ENCODE measurements at places on chromosomes 6 and 20. TPM values are rescaled to one million over a fixed set of nuclear protein-coding genes. Genes with fewer than 3 reads are reported as not detected.

GLP1R gene
- total RNA-seq = not detected

SLC26A8 gene
- not detected for total RNA-seq

GPRC6A gene
- total RNA-seq = not detected

FAM209A gene
- total RNA-seq = 2.4 TPM

HTR1E gene
- total RNA-seq = not detected

ABHD16B gene
- not detected for total RNA-seq

KIFC1 gene
- 109 TPM for total RNA-seq

TBX18 gene
- total RNA-seq = not detected

RRAGD gene
- total RNA-seq = 10.8 TPM

THEMIS gene
- total RNA-seq = 85.0 TPM

PDYN gene
- not detected for total RNA-seq

FOXF2 gene
- total RNA-seq = not detected

ADGRF5 gene
- not detected for total RNA-seq

PRIM2 gene
- 27.1 TPM for total RNA-seq

GUCA1A gene
- not detected for total RNA-seq

NFKBIE gene
- 14.3 TPM for total RNA-seq

WFDC2 gene
- total RNA-seq = not detected

ZNF451 gene
- total RNA-seq = 64.6 TPM

ZNF334 gene
- total RNA-seq = 0.40 TPM

ARFGEF3 gene
- 0.20 TPM for total RNA-seq

SCRT2 gene
- not detected for total RNA-seq

TNF gene
- 53.4 TPM for total RNA-seq

SLC17A3 gene
- not detected for total RNA-seq

IP6K3 gene
- not detected for total RNA-seq

SNAI1 gene
- total RNA-seq = not detected

FOXQ1 gene
- not detected for total RNA-seq

EYA4 gene
- total RNA-seq = not detected

MLN gene
- not detected for total RNA-seq

CST5 gene
- total RNA-seq = not detected

IMPG1 gene
- total RNA-seq = not detected

SYNDIG1 gene
- total RNA-seq = not detected

CENPW gene
- total RNA-seq = 36.3 TPM

CGA gene
- total RNA-seq = not detected

RBPJL gene
- total RNA-seq = not detected

NOX3 gene
- not detected for total RNA-seq

ESF1 gene
- 10.9 TPM for total RNA-seq

NHLRC1 gene
- 0.78 TPM for total RNA-seq

COL20A1 gene
- total RNA-seq = not detected

SLC17A2 gene
- total RNA-seq = not detected

TUBB2B gene
- total RNA-seq = not detected

All from activated naive CD4-positive, alpha-beta T cell treated with anti-CD3 and anti-CD28 coated beads, Interleukin-2, amount 10 ng/mL, durations not matched to agents 5 hours and 36 hours (primary cell).